Osteoblast (primary cell): ENCODE measurements at places on chromosomes 6 and 20. TPM values are rescaled to one million over a fixed set of nuclear protein-coding genes. Genes with fewer than 3 reads are reported as not detected.
A peak's percentile ranks its signal among the peaks of the same experiment; 100 is the strongest.

GRCh38 chr6:34508425-34508824 is 42.5 kb downstream of the PACSIN1 start:
- DNase-seq: no peak

- DNase-seq: peak; percentile 64
Measured at GRCh38 chr20:653590-654416, 803 bp upstream of the SRXN1 start.

GRCh38 chr6:147212622-147213021 is 8.4 kb downstream of the STXBP5 start:
- DNase-seq: no peak

- no peak for DNase-seq
Measured at GRCh38 chr6:113488061-113488460, 369.1 kb upstream of the MARCKS start.

- peak; percentile 44 for DNase-seq
Measured at GRCh38 chr6:33762713-33763112, 16.0 kb upstream of the IP6K3 start.

NFKBIE gene
- 3.2 and 4.7 TPM in 2 replicates for total RNA-seq

GRCh38 chr6:24949020-24949569 is 13.3 kb upstream of the RIPOR2 start:
- peak; percentile 50 for DNase-seq

- DNase-seq: no peak
Measured at GRCh38 chr6:24959319-24959718, 23.6 kb upstream of the RIPOR2 start.

EDN1 gene
- 0.88 and 1.4 TPM in 2 replicates for total RNA-seq

SMOC2 gene
- 0.36 and 10.6 TPM in 2 replicates for total RNA-seq

BIRC7 gene
- total RNA-seq: under 0.01 and 0.29 TPM in 2 replicates

- peak; percentile 76 for DNase-seq
Measured at GRCh38 chr6:35596448-35597442, 84.0 kb upstream of the TULP1 start.

DNA sequence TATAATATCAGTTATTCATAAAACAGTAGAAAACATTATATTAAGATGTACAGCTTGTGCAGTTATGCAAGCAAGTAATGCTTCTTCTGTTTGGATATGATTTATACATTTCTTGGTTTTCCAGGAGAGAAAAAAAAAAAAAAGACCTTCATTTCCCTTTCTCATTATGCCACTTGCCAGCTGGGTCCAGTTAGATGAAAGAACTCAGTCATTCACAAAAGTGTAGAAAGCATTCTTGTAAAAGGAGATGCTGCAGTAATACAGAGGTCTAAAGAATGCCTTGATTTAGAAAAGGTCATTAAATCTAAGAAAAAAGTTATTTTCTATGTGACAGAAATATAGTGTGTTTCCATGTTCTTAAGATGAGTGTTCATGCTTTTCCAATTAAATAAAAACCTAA is 7.4 kb downstream of the PDE7B start:
- DNase-seq: no peak

FOXF2 gene
- total RNA-seq: 1.1 and 2.1 TPM in 2 replicates

DNA sequence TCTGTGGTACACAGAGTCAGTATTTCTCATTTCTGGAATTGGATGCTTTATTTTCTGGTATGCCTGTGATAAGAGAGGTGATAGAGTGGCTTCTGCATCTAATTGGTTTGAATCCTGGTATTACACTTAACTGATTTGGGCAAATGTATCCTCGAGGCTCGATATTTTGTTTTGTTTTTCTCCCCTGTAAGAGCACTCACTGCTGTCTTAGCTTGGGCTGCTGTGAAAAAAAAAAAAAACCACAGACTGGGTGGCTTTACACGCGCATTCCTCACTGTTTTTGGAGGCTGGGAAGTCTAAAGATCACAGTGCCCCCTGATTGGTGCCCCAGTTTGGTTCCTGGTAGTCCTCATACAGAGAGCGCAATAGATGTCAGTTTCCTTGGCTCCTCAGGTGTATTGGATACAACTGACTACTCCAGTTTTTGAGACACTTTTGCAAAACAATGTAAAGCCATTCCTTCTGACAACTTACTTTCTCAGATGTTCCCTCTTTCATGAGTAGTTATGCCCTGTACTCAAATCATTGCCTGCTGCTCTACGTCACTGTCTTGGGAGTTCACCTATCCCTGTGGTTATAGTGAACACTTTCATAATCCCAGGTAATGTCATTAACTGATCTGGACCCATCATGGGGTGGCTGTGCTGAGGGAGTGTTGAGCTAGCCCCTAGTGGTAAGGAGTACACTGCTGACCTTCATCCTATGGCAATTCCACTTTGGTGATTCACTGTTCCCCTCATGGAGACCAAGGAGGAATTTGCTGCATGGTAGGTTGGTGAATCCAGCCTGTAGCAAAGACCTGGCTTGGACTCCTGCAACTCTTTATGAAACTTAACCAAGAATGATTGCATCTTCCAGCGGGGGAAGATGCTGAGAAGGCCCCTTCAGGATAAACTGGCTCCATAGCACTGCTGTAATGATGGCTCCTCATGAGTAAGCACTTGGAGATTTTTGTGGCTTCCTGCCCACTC is 3.5 kb upstream of the ACAT2 start:
- DNase-seq: peak; percentile 77

DNA sequence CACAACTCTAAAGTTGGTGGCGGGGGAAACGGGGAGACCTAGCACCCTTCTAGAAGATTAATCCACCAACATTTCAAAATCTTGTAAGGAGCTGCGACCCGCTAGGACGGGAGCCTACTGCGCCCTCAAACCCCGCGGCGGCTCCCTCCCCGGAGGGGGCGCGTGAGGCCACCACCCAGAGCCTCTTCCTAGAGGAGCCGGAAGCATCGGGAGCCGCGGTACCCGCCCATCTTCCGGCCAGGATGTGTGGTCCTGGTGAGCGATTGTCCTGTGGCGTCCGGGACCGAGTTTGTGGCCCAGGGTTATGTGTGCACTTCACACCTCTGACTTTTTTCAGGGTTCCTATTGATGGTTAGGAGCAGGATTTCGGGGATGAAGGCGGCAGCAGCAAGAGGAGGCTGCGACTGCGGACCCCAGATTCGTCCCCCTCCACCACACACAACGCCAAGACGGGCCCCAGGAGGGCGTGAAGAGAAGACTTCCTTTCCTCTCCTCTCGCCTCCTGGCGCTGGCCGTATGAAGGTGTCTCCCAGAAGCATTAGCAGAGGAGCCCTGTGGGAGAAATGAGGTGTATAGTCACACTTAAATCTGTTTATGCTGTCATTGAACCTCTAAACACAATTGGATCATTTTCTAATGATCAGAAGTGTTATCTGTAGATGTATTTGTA is 10.7 kb downstream of the ZNF165 start:
- DNase-seq: no peak

DNA sequence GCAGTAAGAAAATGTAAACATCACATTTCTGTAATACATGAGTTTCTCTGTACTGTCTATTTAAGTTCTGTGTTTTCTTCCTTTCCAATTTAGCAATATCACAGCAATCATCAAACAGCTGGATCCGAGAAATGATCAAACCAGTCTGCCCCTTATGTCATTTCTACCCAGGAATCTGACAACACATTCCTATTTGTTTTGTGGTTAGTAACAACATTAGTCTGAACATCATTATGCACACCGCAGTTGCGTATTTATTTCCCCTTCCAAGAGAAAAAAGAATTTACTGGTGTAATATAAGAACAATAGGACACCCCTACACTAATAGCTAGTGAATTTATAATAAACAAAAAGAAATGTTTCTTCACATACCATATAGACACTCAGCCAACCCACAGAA is 179.5 kb downstream of the BTBD9 start:
- DNase-seq: no peak

BMP5 gene
- total RNA-seq: 0.36 and 0.59 TPM in 2 replicates

DNA sequence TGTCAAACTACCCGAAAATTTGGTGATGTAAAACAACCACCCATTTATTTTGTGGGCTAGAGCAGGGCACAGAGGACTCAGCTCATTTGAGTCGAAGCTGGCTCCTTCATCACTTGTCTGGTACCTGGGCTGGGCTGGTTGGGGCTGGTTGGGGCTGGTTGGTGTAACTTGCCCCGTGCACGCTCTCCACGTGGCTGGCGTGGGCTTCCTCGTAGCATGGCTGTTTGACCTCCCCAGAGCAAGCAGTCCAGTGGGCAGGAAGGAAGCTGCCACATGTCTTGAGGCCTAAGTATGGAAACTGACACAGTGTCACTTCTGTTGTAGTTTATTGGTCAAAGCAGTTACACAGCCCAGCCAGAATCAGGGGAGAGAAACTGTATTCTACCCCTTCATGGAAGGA is 27.1 kb downstream of the BCAS4 start:
- no peak for DNase-seq

GRCh38 chr6:158680481-158680880 is 30.6 kb downstream of the SYTL3 start:
- no peak for DNase-seq

DLL1 gene
- 0.29 and 0.36 TPM in 2 replicates for total RNA-seq

GRCh38 chr20:6828794-6829423 is 61.4 kb downstream of the BMP2 start:
- DNase-seq: peak; percentile 68

MUC21 gene
- not detected in 2 replicates for total RNA-seq

LTV1 gene
- 15.3 and 16.6 TPM in 2 replicates for total RNA-seq

GRCh38 chr6:145878591-145879295 is 64.1 kb upstream of the FBXO30 start:
- DNase-seq: no peak

- DNase-seq: no peak
Measured at GRCh38 chr6:138909511-138909910, 78.5 kb downstream of the REPS1 start.

- DNase-seq: no peak
Measured at GRCh38 chr6:51932956-51933355, 154.5 kb downstream of the PKHD1 start.

- no peak for DNase-seq
Measured at GRCh38 chr20:36084356-36084755, 70.2 kb upstream of the EPB41L1 start.

GRCh38 chr6:124947971-124948451 is 14.2 kb upstream of the RNF217 start:
- no peak for DNase-seq

SLC24A3 gene
- total RNA-seq: 0.29 and 1.1 TPM in 2 replicates

- DNase-seq: no peak
Measured at GRCh38 chr6:17130786-17131185, 28.9 kb downstream of the STMND1 start.
